ENCODE measurements at places on chromosomes 12 and 14. TPM values are rescaled to one million over a fixed set of nuclear protein-coding genes. Genes with fewer than 3 reads are reported as not detected.

Gene MMP14
- polyA plus RNA-seq: 59.1 TPM

Gene ASCL1
- 0.37 TPM for polyA plus RNA-seq

DNA sequence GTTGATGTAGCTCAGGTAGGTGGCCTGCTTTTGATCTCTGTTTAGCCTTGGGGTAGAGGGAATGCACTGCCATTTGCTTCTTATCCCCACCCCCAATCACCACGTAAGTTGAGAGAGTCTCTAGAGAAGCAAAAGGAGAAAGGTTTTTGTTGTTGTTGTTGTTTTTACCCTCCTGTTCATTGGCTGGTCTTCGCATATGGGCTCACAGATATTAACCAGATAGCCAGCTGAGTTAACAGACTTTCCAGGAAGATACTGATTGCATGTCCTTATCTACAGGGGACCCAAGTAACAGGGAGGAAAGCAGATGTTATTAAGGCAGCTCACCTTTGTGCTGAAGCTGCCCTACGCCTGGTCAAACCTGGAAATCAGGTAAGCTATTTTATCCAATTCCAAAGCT is 2.9 kb downstream of the PA2G4 start:
- H3K36me3 ChIP-seq: peaks cover 60% of the 10 kb centered on the region
- DNase-seq: no peak
- H3K4me3 ChIP-seq: no peak overlapping the region
- peaks cover 37% of the 10 kb centered on the region for H3K4me1 ChIP-seq

GRCh38 chr14:72776701-72777261 is 117.1 kb downstream of the DPF3 start:
- H3K4me1 ChIP-seq: no peaks in the 10 kb centered on the region
- no peak for DNase-seq
- H3K27ac ChIP-seq: no peak overlapping the region
- no peaks in the 10 kb centered on the region for H3K36me3 ChIP-seq
- no peaks in the 10 kb centered on the region for H3K27me3 ChIP-seq

Gene SLC38A1
- polyA plus RNA-seq: 4.7 TPM

GRCh38 chr12:102953221-102953620 is 4.3 kb upstream of the ASCL1 start:
- H3K4me3 ChIP-seq: no peak overlapping the region
- no peak overlapping the region for H3K27ac ChIP-seq
- peaks cover 98% of the 10 kb centered on the region for H3K27me3 ChIP-seq
- peaks cover 32% of the 10 kb centered on the region for H3K4me1 ChIP-seq
- H3K36me3 ChIP-seq: no peaks in the 10 kb centered on the region
- DNase-seq: no peak

Gene COA8
- polyA plus RNA-seq: 96.5 TPM

GRCh38 chr12:109329686-109330085 is 18.0 kb upstream of the MYO1H start:
- H3K36me3 ChIP-seq: no peaks in the 10 kb centered on the region
- H3K4me1 ChIP-seq: peaks cover 7% of the 10 kb centered on the region
- H3K27ac ChIP-seq: no peak overlapping the region
- DNase-seq: no peak
- no peaks in the 10 kb centered on the region for H3K27me3 ChIP-seq

DNA sequence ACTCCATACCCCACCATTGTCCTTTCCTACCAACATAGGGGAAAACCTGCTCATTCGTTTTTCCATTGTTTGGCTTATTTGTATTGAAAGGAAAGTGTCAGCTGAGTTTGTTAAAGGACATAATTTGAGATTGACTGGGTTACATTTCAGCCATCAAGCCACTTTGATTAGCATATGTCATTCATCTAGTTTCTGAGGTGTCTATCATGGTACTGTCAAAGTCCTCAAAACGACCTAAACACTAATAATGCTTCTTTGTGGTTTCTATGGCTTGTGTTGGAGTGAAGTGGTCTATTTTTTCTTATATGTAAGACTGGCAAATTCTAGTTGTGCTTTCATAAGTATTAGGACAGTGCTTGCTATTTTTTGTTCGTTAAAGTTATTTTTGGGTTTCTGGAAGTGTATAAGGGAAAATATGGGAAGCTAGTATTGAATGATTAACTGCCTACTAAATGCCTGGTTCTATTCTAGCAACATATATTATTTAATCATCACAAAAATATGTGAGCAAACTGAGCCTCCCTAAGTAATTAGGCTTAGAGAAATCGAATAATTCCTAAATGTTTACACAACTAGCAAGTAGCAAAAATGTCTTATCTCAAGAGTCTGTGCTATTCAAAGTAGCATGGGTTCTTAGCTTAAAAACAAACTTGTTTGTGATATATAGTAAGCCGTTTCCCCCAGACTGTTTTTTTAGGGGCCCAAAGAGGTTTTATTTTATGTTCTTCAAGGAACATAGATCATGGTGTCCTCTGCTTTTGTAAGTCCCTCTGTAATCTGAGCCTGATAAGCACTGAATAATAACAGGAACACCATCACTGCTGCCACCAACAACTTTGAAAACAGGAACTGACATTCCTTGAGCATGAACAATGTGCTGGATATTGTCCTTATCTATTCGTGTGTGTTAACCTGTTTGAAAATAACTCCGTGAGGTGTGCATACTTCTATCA is 67.1 kb downstream of the DERA start:
- H3K36me3 ChIP-seq: peaks cover 28% of the 10 kb centered on the region
- no peaks in the 10 kb centered on the region for H3K27me3 ChIP-seq
- no peak for DNase-seq
- H3K27ac ChIP-seq: no peak overlapping the region
- peaks cover 29% of the 10 kb centered on the region for H3K4me1 ChIP-seq
- no peak overlapping the region for H3K4me3 ChIP-seq

DNA sequence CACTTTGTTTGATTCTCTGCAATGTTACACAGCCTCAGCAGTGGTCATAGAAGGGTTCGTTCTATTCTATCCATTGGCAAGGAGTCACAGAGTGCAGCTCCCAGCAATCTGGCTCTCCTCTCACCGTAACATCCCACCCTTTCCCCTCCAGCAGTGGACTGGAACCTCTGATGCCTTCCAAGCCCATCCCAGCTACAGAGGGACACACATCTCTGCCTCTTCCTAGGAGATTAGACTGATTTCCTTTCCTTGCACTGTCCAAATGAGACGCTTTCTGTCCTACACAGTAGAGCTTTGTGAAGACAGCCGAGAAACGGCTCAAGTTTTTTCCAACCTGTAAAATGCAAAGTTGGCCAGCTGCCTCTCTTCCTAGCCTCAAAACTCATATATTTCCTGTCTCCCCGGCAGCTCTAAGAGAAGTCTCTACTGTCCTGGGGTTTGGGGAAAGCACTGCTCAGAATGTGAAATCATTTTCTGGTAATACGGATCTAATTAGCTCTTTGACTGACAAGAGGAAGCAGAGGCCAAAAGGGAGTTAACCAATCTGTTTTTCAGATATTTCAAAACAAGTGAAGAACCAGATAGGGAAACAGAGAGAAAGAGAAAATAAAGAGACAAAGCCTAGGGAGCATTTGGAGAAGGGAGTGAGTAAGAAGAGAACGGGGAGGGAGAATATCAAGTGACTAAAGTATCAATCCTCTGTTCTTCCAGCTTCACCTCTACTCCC is 516 bp downstream of the NINJ2 start:
- no peaks in the 10 kb centered on the region for H3K4me1 ChIP-seq
- DNase-seq: no peak
- no peak overlapping the region for H3K4me3 ChIP-seq
- H3K27ac ChIP-seq: no peak overlapping the region
- no peaks in the 10 kb centered on the region for H3K27me3 ChIP-seq
- no peaks in the 10 kb centered on the region for H3K36me3 ChIP-seq

Gene DPF3
- 0.20 TPM for polyA plus RNA-seq

- DNase-seq: no peak
- H3K27ac ChIP-seq: no peak overlapping the region
- no peaks in the 10 kb centered on the region for H3K4me1 ChIP-seq
- no peak overlapping the region for H3K4me3 ChIP-seq
- no peaks in the 10 kb centered on the region for H3K27me3 ChIP-seq
These were observed 14.4 kb downstream of the IGF1 start for GRCh38 chr12:102465762-102466560.

Gene EFS
- 3.4 TPM for polyA plus RNA-seq

- no peak overlapping the region for H3K27ac ChIP-seq
- no peak for DNase-seq
- H3K36me3 ChIP-seq: no peaks in the 10 kb centered on the region
- H3K4me1 ChIP-seq: peaks cover 5% of the 10 kb centered on the region
- no peaks in the 10 kb centered on the region for H3K27me3 ChIP-seq
These were observed 38.2 kb upstream of the RIC8B start for GRCh38 chr12:106736051-106736957.

DNA sequence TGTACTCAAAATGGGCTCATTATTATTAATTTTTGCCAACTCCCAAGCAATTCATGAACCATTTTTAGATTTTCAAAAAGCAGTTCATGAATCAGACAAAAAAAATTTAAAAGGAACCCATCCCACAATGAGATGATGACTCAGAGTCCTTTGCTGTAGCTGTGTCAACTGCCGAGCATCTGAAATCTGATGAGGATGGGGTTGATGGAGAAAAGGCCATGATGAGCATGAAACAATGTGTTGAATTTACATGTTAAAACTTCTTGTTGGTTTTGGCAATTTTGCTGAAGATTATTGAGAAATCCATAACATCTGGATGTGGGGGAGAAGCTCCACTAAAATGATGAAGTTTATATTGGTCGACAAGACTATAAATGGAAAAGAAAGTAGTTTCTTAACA is 378.0 kb downstream of the FOXG1 start:
- H3K4me1 ChIP-seq: no peaks in the 10 kb centered on the region
- no peak overlapping the region for H3K4me3 ChIP-seq
- H3K36me3 ChIP-seq: no peaks in the 10 kb centered on the region
- H3K27ac ChIP-seq: no peak overlapping the region
- no peak for DNase-seq
